Activated CD8-positive, alpha-beta memory T cell treated with anti-CD3 and anti-CD28 coated beads for 1 hour (primary cell): ENCODE measurements at places on chromosomes 11 and 22.

- DNase-seq: no peak
These were observed 1158.1 kb upstream of the TENM4 start for GRCh38 chr11:80598905-80599304.

- no peak for DNase-seq
These were observed 7.0 kb downstream of the SERPING1 start for GRCh38 chr11:57604296-57605027.

DNA sequence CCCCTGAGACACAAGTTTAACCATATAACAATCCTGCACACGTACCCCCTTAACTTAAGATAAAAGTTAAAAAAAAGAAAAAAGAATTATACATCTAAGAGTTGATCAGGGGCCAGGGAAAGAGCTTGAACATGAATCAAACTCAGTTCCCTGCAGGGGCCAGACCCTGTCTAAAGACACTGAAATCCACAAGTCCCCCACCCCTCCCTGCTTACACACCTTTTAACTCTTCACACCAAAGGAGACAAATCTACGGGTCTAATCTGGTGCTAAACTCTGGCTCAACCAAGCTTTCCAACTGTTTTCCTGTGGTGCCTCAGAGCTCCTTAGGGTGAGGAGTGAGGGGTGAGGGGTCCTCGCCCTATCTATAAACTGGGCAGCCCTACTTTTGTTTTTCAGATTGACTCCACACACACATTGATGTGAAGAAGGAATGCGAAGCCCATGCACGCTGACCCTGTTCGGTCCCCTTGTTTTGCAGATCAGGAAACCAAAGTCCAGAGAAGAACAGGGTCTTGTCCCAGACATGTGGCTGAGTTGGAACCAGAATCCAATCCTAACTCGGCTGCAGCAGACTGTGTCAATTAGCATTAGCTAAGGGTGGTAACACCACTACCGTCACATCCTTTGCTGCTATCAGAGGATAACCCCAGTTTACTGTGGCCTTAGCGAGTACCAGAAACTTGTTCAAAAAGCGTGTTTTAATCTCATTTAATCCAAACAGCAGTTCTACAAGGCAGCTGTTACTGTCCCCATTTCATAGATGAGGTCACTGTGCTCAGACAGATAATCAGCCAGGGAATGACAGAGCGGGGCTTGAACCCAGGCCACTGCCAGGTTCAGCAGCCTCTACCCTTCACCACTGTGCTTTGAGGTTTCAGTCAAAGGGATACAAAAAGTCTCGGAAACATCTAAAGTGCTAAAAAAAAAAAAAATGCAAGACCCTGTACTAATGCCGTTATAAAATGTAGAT, 145.2 kb upstream of the SYT13 start:
- no peak for DNase-seq

GRCh38 chr11:61534933-61535839, 26.6 kb downstream of the LRRC10B start:
- no peak for DNase-seq

- DNase-seq: no peak
These were observed 238.0 kb upstream of the DDI1 start for GRCh38 chr11:103798446-103798845.

- no peak for DNase-seq
These were observed 209.8 kb upstream of the MTNR1B start for GRCh38 chr11:92759571-92760214.

DNA sequence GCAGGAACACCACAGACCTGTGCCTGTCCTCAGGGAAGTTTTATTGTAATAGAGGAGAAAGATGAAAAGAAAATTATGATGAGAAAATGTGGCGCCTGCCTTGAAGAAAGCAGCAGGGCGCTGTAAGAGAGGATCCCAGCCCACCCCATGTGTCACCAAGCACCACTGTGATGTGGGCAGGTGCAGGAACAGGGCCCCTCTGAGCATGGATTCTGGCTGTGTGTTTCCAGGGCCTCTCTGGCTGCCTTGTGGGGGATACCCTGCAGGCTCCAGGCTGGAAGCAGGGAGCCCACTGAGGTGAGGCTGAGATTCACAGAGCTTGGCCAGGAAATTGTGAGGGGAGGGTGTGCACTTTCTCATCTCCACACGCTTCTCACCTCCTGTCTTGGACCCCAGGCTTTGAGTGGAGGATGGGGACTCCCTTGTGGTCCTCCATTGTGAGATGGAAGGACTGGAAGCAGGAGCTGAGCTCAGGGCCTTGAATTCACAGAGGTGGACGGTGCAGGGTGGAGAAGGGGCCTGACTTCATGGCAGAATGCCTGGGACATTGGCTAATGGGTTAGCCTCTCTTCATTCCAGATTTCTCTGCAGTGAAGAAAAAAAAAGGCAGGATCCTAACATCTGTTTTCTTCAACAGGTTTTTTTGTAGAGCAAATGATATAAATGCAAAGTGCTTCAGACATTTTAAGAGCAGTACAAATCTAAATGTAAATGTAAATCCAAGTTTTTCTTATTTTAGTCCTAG, 246.6 kb upstream of the B3GAT1 start:
- DNase-seq: no peak

DNA sequence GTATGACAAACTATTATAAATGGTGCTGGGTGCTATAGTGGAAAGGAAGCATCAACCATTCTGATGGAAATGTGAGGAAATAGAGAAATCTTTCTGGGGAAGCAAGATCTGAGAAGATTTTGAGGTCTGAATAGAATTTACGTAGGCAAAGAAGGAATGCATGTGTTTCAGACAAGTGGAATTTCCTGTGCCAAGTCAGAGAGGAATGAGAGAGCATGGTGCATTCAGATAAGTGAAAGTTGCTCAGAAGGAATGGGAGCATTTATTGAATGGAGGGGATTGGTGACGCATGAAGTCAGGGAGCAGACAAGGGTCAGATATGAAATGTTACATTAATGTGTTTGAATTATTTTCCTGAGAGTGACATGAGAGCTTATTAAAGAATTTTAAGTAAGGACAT, 725.5 kb downstream of the METTL15 start:
- no peak for DNase-seq

DNA sequence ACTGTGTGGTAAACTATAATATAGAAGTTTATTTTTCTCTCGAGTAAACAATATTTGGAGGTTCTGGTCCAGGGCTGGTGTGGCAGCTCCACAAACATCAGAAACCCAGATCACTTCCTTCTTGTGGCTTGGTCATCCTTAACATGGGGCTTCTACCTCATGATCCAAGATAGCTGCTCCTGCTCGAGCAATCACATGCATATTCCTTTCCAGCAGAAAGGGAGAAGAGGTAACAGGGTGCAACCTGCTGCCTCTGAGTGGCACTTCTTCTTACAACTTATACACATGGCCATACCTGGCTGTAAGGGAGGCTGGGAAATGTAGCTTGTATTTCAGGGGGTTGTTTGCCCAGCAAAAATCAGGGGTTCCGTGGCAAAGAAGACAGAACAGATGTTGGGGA, 44.6 kb upstream of the SYT7 start:
- no peak for DNase-seq

GRCh38 chr11:103453126-103453525, 343.9 kb downstream of the DYNC2H1 start:
- DNase-seq: no peak

GRCh38 chr11:115364896-115365295, 139.3 kb downstream of the CADM1 start:
- DNase-seq: no peak

GRCh38 chr11:47950396-47950795, 30.0 kb upstream of the PTPRJ start:
- DNase-seq: peak; percentile 13

GRCh38 chr11:21556926-21557325, 636.0 kb upstream of the ANO5 start:
- DNase-seq: no peak

GRCh38 chr11:107682171-107682570, 29.7 kb downstream of the SLN start:
- DNase-seq: no peak

- no peak for DNase-seq
These were observed 8.6 kb downstream of the TCN1 start for GRCh38 chr11:59857439-59858434.

DNA sequence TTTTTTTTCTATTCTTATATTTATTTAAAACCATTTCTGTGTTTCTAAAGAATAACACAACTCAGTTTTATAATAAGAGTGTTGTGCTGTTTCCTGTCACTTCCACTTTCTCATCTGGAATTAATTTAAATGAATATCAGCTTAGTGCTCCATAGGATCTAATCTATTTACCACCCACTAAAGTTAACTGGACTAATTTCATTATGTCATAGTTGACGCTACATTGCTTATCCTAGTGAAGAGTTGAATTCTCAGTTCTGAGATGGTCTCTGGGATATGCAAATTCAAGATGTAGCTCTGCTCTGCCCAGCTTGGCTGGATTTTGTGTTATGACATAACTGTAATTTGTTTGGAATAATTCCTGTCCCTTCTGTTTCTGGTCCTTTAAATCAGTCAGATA, 380.1 kb downstream of the METTL15 start:
- no peak for DNase-seq

- no peak for DNase-seq
These were observed 123.5 kb downstream of the MPPED1 start for GRCh38 chr22:43535336-43535735.

GRCh38 chr11:34938611-34939010, 22.2 kb downstream of the PDHX start:
- DNase-seq: no peak

DNA sequence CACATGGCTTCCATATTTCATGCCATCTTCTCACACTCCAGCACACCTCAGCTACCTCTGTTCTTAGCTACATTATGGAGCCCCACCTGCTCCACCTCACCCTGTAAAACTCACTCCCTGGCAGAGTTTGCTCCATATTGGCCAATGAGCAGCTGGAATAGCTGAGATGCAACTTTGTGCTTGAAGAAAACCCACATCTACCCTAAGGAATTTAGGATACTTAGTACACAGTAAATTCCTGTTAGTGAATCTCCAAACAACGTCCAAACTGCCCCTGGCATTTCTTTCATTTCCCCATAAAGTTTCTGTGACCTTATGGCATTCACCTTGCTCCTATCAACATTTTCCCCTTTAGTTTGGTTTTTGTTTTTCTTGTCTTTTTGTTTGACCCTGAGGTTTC, 2.2 kb upstream of the VWCE start:
- no peak for DNase-seq

GRCh38 chr22:27637604-27638003, 164.0 kb downstream of the MN1 start:
- no peak for DNase-seq

GRCh38 chr22:43222262-43222661, 35.3 kb upstream of the TTLL12 start:
- DNase-seq: no peak

DNA sequence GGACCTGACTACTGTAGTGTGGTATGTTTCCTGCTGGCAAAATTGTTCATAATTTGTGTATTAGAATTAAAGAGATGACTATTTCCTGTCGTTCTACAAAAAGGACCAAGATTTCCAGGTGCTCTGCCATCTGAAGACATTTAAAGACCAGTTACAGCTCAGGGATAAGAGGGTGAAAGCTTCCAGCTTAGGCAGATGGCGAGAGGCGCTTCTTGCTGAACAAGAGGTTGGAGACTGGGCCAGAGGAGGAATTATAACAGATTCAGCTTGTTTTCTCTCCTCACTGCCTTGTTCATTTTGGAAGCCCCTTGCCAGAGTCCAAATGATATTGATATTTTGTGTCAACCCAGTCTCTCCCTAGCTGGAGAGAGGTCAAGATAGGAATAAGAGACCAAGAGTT, 23.1 kb upstream of the NNMT start:
- DNase-seq: no peak

GRCh38 chr11:35178873-35179272, 39.9 kb downstream of the CD44 start:
- DNase-seq: no peak

GRCh38 chr11:134532921-134533421, 120.9 kb upstream of the B3GAT1 start:
- DNase-seq: no peak

DNA sequence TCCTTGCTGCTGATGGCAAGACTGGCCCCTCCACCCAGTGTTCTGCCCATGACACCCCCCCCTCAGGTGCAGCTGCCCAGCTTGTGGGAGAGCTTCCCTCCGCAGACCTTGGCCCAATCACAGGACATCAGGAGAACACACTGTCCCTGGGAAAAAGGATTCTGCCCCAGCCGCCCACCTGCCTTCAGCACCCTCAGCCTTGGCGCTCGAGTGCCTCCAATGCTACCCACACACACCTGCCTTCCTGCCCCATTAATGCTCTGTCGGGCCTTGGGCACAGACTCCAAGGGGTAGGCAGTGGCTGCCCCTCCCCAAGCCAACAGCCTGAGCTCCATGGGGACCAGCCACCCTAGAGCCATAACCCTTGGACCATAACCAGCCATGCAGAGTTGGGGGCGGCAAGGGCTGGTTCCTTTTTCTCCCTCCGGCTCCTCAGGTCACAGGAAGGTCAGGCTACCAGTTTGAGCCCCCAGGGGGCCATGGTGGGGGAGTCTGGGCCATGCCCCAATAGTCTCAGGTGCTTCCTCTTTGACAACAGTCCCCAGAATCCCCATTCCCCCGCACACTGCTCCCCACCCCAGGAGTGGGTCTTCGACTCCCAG, 1.3 kb upstream of the ZNF70 start:
- DNase-seq: no peak

- DNase-seq: no peak
These were observed 16.3 kb upstream of the GPR83 start for GRCh38 chr11:94417386-94417987.

DNA sequence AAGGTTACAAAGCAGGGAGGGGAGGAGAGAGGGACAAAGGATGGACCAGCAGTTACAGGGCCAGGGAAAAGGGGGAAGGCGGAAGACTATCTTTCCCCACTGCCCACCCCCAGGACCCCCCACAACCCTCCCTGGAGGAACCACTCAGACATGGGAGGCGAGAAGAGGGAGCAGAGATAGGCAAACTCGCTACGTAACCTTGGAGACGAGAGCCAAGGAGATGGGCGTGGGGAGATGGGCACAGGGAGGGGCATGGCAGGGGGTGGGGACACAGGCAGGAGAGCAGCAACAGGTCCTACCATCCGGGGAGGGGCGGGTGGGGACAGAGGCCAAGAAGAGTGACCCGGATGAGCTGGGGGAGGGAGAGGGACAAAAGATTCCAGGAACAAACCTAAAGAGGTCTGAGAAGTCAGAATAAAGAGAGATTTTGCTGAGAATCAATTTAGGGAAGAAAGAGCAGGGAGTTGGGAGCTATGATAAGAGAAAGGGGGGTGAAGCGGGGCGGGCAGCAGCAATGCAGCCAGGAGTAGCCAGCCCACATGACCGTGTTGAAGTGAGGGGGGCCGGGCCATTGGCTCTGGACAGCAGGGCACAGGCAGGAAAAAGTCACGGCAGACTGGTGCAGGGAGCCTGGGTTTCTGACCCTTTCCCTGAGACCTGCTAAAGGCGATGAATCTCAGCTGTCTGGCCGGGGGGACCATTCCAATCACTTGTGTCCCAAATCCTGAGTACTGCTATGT, 128.4 kb downstream of the BUD13 start:
- DNase-seq: no peak

GRCh38 chr11:122663764-122664163, 8.2 kb downstream of the UBASH3B start:
- no peak for DNase-seq

DNA sequence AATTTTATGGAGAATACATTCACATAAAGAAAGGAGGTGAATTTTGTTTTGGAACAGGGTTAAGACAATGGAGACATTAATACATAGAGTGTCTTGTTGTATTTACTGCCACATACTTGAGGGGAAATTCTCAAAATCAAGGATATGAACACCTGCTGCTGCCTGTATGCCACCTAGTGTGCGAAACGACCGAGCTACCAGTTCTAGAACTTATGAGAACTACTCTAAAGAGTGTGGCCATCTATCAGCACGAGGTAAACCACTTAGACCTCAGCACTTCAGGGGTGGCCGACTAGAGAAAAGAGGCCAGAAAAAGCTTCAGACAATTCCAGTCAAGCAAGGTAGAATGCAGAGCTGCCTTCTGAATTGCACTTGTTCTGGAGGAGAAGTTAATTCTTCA, 1.5 kb upstream of the AGBL2 start:
- DNase-seq: no peak
